Activated CD8-positive, alpha-beta memory T cell treated with anti-CD3 and anti-CD28 coated beads for 4 hours (primary cell): ENCODE measurements at places on chromosomes 6 and 20.

- no peak for DNase-seq
These were observed 67.6 kb downstream of the MRPL14 start for GRCh38 chr6:44059359-44060346.

- no peak for DNase-seq
These were observed 115.9 kb upstream of the BEND6 start for GRCh38 chr6:56838965-56839364.

- DNase-seq: no peak
These were observed 17.2 kb upstream of the FNDC1 start for GRCh38 chr6:159152041-159152440.

DNA sequence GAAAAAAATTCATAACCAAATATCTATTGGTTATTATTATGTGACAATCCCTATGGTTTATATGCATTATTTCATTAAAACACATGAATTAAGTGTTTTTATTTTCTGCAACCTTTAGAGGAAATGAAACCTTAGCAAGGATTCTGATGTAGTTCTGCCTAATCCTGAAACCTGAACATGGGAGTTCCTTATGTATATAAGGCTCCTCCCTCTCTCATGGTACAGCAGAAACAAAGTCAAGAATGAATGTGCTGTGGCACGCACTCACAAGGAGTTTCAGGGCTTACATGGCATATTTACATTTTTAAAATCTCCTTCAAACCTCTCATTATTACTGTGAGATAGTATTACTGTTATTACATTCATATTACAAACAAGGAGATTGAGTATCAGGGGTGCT lies 426.4 kb upstream of the CITED2 start:
- no peak for DNase-seq

DNA sequence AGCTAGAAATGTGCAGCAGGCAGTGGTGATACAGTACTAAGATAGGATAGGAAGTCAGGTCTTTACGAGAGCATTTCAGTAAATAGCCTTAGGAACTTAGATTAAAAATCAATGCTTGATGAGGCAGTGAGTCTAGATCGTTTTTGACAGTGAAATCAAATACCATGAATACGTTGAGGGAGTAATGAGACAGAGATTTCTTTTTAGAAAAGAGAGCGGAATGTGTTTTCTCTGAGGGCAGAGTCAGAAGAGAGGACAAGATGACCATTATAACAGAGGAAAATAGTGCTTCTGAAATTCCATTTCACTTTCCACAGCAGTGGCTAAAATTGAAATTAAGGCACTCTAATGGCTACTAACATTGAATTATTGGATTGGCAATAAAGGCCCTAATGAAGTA lies 339.6 kb downstream of the UTRN start:
- DNase-seq: no peak
